Activated effector memory CD4-positive, alpha-beta T cell treated with anti-CD3 and anti-CD28 coated beads, Interleukin-2, amount 50 U/mL, for 16 hours (primary cell): ENCODE measurements at places on chromosomes 4 and X.

DNA sequence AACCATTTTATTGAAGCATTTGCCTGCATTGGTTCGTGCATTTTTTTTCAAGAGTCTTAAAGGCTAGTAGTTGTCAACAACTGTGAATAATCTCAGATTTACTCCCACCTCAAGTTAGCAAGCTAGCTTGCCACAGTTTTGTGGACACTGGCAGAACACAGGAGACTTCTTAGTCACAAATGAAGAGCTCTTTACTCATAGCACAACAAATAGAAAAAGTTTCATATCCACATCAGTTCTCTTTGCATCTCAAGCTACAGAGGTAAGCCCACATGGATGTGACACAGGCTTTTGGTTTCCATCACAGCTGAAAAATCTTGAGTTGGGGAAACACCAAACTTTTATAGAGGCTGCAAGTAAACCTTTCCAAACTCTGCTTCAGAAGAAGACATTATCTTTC, 2315.7 kb upstream of the TENM3 start:
- no peak for DNase-seq

DNA sequence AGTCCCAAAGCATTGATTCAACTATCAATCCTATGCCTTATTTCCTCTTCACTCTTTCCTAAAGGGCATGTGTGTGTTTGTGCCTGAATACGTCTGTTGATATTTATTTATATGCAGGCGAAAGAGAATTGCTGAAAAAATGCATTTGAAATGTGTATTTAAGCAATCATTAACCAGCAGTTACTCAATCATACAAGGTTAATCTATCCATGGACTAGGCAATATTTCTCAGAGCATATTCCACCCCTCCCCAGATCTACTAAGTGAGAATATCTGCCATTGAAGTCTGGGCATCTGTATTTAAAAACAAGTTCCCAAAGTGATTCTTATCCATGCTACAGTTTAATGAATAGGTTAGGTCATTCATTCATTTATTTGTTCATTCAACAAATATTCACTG, 113.6 kb downstream of the RASGEF1B start:
- DNase-seq = no peak

DNA sequence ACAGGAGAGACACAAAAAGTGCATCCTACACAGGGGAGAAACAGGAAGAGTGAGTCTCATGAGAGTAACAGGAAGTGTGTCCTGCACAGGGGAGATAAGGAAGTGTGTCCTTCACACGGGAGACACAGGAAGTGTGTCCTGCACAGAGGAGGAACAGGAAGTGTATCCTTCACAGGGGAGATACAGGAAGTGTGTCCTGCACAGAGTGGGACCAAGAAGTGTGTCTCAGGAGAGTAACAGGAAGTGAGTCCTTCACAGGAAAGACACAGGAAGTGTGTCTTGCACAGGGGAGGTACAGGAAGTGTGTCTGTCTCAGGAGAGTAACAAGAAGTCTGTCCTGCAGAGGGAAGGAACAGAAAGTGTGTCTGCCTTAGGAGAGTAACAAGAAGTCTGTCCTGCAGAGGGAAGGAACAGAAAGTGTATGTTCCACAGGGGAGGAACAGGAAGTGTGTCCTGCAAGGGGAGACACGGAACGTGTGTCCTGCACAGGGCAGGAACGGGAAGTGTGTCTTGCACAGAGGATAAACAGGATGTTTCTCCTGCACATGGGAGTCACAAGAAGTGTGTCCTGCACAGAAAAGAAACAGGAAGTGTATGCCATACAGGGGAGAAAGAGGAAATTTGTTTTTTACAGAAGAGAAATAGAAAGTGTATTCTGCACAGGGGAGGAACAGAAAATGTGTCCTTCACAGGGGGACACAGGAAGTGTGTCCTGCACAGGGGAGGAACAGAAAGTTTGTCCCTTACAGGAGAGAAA, 102.0 kb downstream of the ARSF start:
- no peak for DNase-seq

GRCh38 chr4:14293582-14293981, 666.1 kb upstream of the BOD1L1 start:
- DNase-seq = no peak

DNA sequence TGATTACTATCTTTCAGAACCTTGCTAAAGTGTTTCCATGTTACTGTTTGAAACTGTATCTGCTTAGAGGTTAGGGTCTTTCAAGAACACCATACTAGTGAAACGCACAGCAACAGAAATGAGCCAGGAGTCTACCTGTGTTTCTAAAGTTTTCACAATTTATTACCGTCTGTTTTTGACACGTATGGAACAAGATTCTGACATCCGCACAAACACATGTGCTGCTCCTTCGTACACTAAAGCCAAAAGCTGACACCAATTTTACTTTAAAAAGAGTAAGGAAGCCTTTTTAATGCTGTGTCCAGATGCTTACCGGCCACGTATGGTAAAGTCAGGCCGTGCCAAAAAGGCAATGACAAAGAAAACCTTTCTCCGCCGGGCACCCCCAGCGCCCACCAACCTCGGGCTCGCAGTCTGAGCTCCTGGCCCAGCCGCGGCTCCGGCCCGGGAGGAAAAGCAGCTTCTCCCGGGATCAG, 532 bp downstream of the RPS4X start:
- DNase-seq = no peak

DNA sequence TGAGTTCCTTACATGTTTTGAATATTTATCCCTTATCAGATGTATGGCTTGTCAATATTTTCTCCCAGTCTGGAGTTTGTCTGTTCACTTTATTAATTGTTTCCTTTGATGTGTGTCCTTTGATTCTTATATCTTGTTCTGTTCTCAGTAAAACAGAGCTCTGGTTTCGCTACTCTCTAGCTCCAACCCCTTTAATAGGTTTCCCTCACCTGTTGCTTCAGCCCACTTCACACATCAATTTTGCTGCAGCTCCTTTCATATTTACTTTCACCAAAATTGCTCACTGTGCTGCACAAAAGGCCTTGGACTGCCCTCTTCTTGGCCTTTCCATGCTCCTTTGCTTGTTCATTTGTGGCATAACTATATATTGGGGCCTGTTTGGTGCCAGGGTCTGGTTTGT, 85.1 kb downstream of the CFAP299 start:
- no peak for DNase-seq

GRCh38 chrX:153055871-153056749, at the start of gene PNMA3:
Gene PNMA3, plus strand, starts transcription at chrX:153056470. Its CDS starts 586 bp downstream, at chrX:153057056.
- DNase-seq = no peak

DNA sequence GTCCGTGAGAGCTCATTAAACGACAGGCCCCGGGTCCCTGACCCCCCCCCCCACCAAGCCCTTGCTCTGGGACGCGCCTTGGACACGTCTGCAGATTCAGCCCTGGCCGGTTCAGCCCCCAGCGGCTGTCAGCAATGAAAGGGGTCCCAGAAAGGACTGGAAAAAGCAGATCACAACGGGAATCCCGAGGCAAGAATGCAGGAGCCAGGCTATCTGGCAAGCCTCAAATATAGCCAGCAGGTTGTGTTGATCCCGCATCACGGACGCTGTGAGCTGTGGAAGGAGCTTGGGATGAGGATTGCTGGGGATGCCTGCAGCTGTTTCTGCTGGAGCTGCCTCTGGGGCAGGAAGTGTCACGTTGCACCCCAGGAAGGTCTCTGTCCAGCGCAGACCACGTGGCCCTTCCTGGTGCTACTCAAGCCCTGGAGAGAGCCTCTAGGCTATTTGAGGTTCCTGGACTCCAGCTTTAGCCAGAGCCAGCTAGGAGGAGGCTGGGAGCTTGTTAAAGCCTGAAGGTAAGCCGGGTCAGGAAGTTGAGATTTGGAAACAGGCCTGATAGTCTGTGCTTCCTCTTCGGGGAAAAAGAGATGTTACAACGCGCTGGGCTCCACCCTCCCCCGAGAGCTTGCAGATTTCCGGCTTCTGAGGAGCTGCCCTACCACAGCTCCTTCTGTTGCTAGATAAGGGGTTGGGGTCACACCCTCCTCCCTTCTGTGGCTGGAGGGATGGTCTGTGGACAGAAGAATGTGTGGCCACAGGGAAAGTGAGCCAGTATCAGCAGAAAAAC, 19.3 kb upstream of the CSF2RA start:
- peak; percentile 79 for DNase-seq

DNA sequence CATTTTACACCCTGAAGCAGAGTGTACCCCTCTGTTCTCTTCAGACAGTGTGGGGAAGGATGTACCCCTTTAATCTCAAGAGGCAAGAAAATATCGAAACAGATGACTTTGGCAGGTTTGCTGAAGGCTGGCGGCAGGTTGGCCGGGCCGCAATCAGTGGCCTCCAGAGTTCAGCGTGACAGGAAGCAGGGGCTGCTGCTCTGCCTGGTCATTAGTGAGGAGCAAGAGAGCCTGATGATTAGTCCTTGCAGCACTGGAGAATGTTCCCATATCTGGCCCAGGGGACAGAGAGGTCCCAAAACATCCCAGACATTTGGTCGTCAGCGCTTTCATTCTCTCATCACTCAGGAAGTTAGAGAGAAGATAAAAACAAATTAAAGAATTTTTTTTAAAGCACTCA, 352.8 kb downstream of the SPRY1 start:
- no peak for DNase-seq

- DNase-seq = no peak
These were observed 69.3 kb upstream of the LDB2 start for GRCh38 chr4:16967722-16968121.

- no peak for DNase-seq
These were observed 331.0 kb upstream of the PCDH10 start for GRCh38 chr4:132818091-132818490.

- no peak for DNase-seq
These were observed 208.2 kb downstream of the TENM3 start for GRCh38 chr4:182451441-182451840.

GRCh38 chr4:84547211-84547610, 35.7 kb upstream of the CDS1 start:
- no peak for DNase-seq

DNA sequence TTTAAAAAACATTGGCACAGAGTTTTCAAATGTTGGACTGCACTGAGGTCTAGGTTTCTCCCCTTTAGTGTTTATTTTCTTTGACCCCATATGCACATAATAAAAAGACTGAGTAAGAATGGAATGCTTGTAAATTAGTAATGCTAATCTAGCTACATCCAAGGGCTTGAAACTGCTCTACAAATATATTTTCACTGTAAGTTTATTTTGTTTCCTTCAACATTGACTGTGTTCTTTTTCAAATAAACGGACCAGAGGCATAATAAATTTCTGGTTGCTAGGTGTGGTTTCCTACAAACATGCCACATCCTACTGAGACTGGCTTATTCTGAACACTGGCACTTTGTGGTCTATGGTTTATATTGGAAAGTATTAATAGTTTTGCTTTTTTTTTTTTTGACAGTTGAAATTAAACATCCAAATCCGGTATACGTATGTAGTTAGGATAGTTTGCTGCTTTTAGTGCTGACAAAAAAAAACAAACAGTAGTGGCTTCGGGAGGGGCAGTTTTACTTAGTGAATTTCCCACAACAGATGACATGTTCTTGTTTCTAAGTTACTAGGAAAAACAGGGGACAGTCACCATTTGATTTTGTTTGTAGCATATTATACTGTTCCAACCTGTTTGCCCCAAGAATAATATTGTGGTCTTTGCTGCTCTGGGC, 13.2 kb downstream of the CA5B start:
- no peak for DNase-seq

GRCh38 chr4:110475881-110476818, at the start of gene ENPEP:
Gene ENPEP, plus strand, starts transcription at chr4:110476155. Its CDS starts 260 bp downstream, at chr4:110476415.
- DNase-seq = no peak

- no peak for DNase-seq
These were observed 94.6 kb upstream of the CASK start for GRCh38 chrX:42017971-42018370.

- no peak for DNase-seq
These were observed 7.2 kb upstream of the TMEM255A start for GRCh38 chrX:120318411-120318810.

GRCh38 chr4:180530787-180531186, 1712.4 kb upstream of the TENM3 start:
- no peak for DNase-seq

GRCh38 chr4:140719686-140720085, 36.5 kb downstream of the TBC1D9 start:
- no peak for DNase-seq

- DNase-seq = no peak
These were observed 12.0 kb downstream of the ADAMTS3 start for GRCh38 chr4:72557021-72557420.

DNA sequence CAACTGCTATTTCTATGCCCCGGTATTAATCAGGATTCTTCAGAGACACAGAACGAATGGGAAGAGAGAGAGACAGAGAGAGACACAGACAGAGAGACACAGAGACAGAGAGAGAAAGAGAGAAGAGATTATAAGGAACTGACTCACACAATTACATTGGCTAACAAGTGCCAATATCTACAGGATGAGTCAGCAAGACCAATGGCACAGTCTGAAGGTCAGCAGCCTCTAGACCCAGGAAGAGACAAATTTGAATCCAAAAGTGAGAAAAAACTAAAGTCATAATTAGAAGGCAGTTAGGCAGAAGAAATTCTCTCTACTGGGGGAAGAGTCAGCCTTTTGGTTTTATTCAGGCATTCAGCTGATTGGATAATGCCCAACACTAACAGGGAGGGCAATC, 187.3 kb downstream of the MAB21L2 start:
- no peak for DNase-seq

DNA sequence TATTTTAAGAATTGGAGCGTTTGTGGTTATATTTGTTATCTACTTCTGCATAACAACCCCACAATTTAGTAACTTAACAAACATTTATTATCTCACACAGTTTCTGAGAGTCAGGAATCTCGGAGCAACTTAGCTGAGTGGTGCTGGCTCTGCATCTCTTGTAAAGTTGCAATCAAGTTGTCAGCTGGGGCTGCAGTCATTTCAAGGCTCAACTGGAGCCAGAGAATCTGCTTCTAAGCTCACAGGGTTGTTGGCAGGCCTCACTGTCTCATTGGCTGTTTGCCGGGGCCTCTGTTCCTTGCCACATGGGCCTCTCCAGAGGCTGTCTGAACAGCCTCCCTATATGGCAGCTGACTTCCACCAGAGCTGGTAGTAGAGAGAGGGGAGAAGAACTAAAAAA, 281.2 kb upstream of the GNPDA2 start:
- DNase-seq = no peak

DNA sequence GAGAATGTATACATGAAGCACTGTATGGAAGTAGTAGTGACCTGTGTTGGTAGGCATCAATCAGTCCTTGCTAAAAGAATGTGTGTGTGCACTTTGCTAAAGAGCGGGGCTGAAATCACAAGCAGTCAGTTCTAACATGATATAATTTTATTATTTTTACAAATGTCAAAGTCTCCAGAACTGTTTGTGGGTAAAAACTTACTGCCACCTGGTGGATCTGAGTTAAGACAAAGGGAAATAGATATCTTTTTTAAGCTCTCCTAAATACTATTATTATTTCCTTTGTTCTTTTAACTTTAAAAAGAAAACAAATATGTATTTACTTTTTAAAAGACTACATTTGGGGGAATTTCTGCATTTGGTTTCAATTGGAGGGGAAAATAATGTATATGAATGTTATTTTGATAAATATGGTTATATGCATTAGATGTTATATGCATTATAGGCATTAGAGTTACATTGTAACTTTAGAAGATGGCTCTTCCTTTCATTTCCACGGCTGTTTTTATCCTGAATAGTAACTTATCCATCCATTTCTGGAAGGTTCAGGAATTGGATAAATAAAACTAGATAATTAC, 7.8 kb upstream of the CLOCK start:
- DNase-seq = no peak
